T-cell (primary cell): ENCODE measurements at places on chromosomes 3 and 15. TPM values are rescaled to one million over a fixed set of nuclear protein-coding genes. Genes with fewer than 3 reads are reported as not detected.

The GOLGA8R gene
- total RNA-seq: 3.0 TPM

The CFAP91 gene
- total RNA-seq: 0.14 TPM

GRCh38 chr3:114504941-114505628 lies 211.3 kb downstream of the TIGIT start:
- no peaks in the 10 kb centered on the region for H3K27me3 ChIP-seq
- no peaks in the 10 kb centered on the region for H3K4me1 ChIP-seq
- H3K27ac ChIP-seq: no peak overlapping the region

DNA sequence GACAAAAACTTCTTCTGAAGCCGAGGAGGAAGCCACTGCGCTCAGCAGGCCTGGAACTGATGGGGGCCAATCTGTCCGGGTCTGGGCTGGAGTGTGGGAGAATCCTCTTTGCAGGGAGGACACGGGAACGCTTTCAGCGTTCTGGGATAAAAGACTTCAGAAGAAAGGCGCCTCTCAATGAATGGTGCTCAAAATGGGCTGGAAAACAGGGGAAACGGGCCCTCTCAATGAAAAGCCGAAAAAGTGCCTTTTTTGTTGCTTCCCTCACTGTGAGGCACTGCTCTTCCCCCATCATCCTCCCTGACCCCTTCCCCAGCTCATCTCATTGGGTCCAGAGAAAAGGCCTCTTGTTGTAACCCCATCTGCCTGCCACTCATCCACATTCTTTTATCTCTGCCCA lies 119.5 kb upstream of the LRIG1 start:
- H3K27me3 ChIP-seq: no peaks in the 10 kb centered on the region
- no peak overlapping the region for H3K27ac ChIP-seq
- H3K36me3 ChIP-seq: no peaks in the 10 kb centered on the region

DNA sequence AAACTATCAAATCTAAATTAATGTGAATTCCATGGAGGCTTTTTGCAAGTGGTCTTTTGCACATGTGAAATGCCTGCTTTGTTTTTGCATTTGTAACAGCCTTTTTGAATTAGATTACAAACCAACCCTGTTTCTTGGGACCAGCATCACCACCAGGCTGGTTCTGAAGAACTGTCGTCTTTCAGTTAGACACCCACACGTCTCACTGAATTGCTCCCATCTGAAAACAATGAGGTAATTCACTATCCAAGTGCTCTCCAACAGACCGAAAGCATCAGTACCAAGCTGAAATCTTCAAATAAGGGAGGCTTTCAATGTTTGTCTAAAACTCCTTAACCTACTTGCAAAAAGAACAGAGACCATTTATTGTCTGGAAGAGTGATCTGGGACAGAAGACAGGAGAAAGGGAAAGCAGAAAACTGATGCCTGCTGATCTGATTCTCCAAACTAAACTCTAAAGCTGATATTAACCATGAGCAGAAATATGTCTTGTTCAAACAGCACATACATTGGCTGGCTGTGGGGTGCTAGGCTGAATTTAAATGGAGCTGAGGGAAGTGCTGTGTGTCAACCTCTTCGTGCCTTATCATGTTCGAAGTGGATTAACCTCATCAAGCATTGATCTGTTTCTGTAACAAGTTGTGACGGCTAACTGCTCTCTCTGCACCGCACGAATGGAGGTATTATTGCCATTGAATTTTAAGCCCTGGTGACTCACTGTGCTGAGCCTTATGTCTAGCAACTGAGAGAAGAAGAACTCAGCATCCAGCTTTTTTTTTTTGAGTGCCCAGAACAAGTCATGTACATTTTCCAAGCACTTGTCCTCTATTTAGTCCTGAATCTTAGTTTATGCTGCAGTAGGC lies 213.7 kb upstream of the P2RY1 start:
- no peaks in the 10 kb centered on the region for H3K36me3 ChIP-seq
- H3K27ac ChIP-seq: no peak overlapping the region
- no peaks in the 10 kb centered on the region for H3K27me3 ChIP-seq
- DNase-seq: no peak
- no peak overlapping the region for H3K4me3 ChIP-seq
- no peaks in the 10 kb centered on the region for H3K4me1 ChIP-seq
